ENCODE measurements at places on chromosomes 2 and 18.

GRCh38 chr18:56873441-56874140, 222.4 kb downstream of the WDR7 start:
- DNase-seq = no peak

- no peak for DNase-seq
These were observed 196.7 kb upstream of the EPC2 start for GRCh38 chr2:148447877-148448276.

GRCh38 chr2:177295484-177295883, 31.0 kb upstream of the NFE2L2 start:
- DNase-seq = no peak

DNA sequence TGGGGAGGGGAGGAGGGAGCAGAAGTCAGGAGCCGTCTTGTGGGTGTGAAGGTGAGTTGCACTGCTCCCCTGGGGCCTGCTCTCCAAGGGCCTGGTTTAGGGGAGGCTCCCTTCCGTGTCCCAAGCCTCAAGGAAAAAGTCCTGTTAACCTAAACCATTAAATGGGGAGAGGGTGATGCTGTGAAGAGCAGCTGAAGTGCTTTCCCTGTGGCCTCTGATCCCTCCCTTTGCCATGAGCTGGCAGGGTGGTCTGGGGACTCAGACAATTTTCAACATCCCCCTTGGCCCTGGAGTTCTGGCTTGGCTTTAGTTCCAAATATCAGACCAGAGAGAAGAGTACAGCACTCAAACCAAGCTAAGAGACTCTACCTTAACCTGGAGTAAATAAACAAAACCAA, 692 bp upstream of the POMC start:
- DNase-seq = no peak

DNA sequence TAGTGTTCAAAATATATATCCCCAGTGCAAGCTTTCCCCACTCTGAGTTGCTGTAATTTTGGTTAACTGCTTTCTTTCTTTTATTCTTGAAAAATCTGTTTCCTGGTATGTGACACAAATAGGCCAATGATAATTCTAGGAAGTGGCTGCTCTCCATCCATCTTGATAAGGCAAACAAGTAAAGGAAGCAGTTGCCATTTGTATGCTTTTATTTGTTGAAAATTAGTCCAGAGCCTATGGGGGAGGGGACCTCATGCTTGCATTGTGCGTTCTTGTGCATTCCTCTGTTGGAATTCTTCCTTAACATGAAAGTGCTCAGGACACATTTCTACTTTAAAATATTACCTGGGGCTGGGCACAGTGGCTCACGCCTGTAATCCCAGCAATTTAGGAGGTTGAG, 111.2 kb upstream of the FSHR start:
- DNase-seq = no peak

GRCh38 chr18:63366213-63367052, 573 bp downstream of the KDSR start:
- peak; percentile 62 for DNase-seq

DNA sequence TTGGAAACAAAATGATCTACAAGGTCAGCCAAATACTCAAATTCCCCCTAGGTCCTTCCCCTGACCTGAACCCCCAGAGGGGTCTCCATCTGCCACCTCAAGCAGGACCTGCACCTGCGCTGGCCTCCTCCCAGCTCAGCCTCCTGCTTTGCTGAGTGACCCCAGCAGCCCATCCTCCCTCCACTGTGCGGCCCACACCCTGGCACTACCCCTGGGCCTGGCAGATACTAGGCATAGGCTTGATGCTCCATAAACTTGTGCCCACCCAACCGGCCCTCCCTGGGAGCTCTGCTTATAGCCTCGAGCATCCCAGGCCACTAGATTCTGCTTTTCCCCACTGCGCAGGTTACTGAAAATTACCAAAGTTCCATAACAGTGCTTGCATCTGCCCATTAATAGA, 156.2 kb downstream of the HDAC4 start:
- no peak for DNase-seq

- DNase-seq = no peak
These were observed 355.1 kb upstream of the MYT1L start for GRCh38 chr2:2686222-2686621.

- no peak for DNase-seq
These were observed 76.8 kb downstream of the LIMS1 start for GRCh38 chr2:108611021-108611420.

DNA sequence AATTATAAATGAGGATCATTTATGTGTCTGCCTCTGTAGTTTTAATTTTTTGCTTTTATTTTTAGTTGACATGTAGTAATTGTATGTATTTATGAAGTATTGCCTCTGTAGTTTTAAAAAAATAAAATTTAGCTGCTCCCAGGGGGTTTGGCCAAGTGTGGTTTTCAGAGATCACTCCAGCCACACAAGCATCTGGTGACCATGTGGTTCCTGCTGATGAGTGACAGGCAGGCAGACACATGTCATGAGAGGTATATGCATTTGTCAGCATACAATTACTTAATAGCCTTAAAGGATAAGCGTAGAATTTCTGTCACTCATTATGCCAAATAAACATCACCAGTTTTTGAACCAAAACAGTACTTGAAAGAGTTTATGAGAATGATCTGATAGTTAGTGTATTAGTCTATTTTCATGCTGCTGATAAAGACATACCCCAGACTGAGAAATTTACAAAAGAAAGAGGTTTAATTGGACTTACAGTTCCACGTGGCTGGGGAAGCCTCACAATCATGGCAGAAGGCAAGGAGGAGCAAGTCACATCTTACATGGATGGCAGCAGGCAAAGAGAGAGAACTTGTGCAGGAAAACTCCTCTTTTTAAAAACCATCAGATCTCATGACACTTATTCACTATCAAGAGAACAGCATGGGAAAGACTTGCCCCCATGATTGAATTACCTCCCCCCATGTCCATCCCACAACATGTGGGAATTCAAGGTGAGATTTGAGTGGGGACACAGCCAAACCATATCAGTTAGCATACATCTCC, 29.6 kb downstream of the MREG start:
- no peak for DNase-seq

DNA sequence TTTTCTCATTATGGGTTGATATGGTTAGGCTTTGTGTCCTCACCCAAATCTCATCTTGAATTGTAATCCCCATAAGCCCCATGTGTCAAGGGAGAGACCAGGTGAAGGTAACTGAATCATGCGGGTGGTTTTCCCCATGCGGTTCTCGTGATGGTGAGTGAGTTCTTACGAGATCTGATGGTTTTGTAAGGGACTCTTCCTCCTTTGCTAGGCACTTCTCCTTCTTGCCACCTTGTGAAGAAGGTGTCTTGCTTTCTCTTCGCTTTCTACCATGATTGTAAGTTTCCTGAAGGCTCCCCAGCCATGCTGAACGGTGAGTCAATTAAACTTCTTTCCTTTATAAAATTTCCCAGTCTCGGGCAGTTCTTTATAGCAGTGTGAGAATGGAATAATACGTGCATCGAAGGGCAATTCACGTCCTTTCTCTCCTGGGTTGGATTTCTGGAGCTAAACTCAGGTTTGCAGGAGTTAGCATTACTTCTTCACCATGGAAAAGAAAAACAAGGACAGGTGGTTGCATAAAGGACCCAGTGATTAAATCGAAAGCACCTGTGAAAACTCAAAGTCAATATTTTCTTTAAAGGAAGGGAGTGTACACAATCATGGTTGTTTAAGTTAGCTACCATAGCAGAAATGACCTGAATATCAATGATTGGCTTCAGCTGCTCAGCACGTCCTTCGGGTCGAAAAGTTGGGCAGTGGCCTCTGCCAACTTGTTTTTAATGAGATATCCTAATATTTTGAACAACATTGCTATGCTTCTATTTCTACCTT, 54.1 kb downstream of the CDC42EP3 start:
- no peak for DNase-seq

DNA sequence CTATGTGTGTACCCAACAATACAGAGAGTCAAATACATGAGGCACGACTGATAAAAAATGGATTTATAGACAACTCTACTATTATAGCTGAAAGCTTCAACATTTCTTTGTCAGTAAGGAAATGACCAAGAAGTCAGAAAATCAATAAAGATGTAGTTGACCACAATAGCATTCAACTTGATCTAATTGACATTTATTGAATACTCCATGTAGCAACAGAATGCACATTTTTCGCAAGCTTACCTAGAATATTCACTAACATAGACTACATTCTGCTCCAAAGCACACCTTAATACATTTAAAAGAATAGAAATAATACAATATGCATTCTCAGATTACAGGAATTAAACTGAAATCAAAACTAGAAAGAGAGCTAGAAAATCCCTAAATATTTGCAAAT, 49.2 kb upstream of the ZNF804A start:
- DNase-seq = no peak

GRCh38 chr2:58635801-58636375, 394.8 kb upstream of the FANCL start:
- DNase-seq = no peak

DNA sequence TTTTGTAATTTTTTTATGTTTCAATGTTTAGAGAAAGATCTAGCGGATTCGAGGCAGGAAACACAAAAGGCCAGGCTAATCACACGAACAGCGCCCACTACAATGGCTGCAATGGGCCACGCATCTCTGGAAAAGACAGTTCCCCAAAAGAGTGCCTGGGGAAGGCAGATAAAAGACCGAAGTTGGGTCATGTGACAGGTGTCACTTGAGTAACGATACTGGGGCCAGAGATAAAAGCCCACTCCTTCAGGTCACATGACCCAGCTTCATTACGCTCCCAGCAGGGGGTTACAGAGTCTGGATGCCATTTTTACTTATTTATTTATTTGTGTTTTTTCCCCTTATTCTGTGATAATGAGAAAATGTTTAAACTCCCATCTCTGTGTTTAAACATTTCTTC, 95.4 kb downstream of the CDK15 start:
- DNase-seq = no peak

All from stimulated activated CD8-positive, alpha-beta memory T cell treated with anti-CD3 and anti-CD28 coated beads, Interleukin-7, amount 100 ng/mL, for 48 hours (primary cell).